ENCODE measurements at places on chromosomes 12 and 14.

GRCh38 chr14:35068238-35069012, 22.4 kb downstream of the FAM177A1 start:
- DNase-seq: no peak

DNA sequence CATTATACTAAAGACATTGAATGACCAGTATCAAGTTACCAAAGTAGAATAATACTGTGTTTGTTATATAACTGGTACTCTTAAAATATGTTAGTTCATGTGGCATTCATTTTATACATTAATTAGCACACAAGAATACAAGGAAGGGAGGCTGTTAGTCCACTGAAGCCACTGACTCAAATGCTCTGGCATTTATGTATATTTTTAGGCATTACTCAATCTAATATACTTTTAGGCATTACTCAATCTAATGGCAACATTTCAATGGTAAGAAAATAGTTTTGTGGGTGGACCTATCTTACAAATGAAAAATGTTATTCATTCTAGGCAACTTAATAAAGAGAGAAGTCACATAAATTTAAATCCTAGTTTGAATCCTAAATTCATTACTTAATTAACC, 874.4 kb upstream of the USP15 start:
- DNase-seq: no peak

DNA sequence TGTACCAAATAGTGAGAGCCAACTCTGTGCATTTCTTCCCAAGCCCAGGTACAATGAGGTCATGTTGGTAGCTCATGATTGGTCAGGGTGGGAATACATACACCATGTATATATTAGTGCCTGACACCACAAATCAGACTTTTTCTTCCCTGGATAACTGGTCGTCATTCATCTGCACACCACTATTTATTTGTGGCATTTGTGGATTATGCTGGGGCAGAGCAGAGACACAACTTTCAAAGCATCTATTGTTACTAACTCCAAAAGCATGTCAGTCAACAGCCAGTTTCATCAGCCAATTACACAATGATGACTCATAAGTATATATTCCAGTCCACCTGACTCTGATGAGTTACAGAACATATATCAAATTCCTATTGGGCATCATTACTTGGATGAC, 181.7 kb downstream of the ADAMTS20 start:
- no peak for DNase-seq

DNA sequence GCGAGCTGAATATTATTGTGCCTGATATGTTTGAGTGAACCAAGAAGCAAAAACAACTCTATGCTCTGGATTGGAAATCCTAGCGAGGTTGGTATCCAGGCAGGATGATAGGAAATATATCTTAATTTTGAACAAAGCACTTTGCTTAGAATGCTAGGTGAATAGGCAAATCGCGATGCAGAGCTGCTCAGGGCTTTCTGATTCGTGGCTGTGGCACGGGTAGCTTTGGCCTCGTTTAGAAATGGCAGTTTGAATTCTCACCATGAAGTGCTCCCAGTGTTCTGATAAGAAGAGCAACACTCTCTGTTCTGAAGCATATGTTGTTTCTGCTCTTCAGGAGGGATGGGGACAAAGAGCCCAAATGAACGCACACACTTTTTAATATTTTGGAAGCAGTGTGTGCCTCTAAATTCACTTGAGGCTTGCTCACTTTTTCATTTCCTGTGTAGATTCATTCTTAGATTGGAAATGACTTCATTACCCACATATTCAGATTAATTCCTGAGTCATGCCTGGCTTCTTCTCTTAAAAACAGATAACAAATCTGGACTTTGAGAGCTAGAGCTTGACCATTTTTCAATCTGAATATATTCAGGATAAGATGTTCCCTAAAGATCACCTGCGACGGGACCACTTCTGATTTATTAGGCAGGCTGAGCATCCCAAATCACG, 200.9 kb downstream of the RPAP3 start:
- DNase-seq: no peak

Data from activated naive CD4-positive, alpha-beta T cell treated with anti-CD3 and anti-CD28 coated beads for 36 hours (primary cell).